ENCODE measurements at places on chromosomes 4 and X.

GRCh38 chr4:154119317-154119716 lies 330.4 kb upstream of the SFRP2 start:
- DNase-seq = no peak
- H3K27ac ChIP-seq = no peak overlapping the region
- no peaks in the 10 kb centered on the region for H3K36me3 ChIP-seq
- H3K4me3 ChIP-seq = no peak overlapping the region

DNA sequence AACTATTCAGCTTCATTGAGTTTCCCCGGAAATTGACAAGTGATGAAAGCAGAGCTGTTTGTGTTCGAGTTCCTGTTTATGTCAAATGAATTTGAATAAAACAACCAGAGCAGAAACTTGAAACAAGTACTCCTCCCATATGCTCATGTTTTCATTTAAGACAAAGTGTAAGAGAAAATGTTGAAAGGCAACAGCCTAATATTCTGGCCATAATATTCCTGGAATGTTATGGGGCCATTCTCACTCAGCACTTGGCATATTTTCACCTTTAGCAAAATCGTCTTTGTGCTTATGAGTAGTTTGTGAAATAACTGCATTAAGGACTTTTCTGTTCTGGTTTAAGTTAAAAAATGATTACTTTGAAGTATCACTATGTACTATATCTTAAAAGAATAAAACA lies 276.0 kb upstream of the FAT1 start:
- H3K27ac ChIP-seq = no peak overlapping the region
- H3K4me3 ChIP-seq = no peak overlapping the region
- no peak for DNase-seq
- H3K27me3 ChIP-seq = no peaks in the 10 kb centered on the region
- no peaks in the 10 kb centered on the region for H3K4me1 ChIP-seq
- no peaks in the 10 kb centered on the region for H3K36me3 ChIP-seq

GRCh38 chrX:135000516-135000915 lies 9.7 kb downstream of the SMIM10 start:
- DNase-seq = no peak
- H3K4me1 ChIP-seq = peaks cover 9% of the 10 kb centered on the region
- H3K4me3 ChIP-seq = no peak overlapping the region
- peak overlapping the region; percentile 69 for H3K27ac ChIP-seq
- H3K36me3 ChIP-seq = no peaks in the 10 kb centered on the region

DNA sequence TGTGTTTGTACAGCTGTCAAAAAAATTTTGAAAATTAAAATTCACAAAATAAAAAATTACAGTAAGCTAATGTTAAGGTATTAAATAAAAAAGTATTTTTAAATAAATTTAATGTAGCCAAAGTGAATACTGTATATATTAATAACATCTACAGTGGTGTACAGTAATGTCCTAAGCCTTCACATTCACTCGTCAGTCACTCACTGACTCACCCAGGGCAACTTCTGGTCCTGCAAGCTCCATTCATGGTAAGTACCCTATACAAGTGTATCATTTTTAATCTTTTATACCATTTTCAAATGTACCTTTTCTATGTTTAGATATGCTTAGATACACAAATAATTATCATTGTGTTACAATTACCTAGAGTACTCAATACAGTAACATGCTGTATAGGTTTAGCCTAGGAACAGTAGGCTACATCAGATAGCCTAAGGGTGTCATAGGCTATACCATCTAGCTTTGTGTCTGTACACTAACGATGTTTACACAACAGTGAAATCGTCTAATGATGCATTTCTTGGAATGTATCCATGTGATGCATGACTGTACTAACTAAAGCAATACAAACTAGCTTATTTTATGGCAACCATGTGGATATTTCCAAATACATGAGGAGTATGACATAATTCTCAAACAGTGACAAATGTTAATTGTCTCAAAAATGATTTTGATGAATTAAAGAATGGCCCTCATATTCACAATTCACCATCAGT lies 13.7 kb downstream of the DDX60 start:
- DNase-seq = no peak
- no peak overlapping the region for H3K27ac ChIP-seq
- H3K4me3 ChIP-seq = no peak overlapping the region
- H3K4me1 ChIP-seq = no peaks in the 10 kb centered on the region
- H3K27me3 ChIP-seq = no peaks in the 10 kb centered on the region
- H3K36me3 ChIP-seq = peaks cover 29% of the 10 kb centered on the region

- DNase-seq = no peak
- H3K4me1 ChIP-seq = no peaks in the 10 kb centered on the region
- H3K27ac ChIP-seq = no peak overlapping the region
- no peak overlapping the region for H3K4me3 ChIP-seq
- no peaks in the 10 kb centered on the region for H3K27me3 ChIP-seq
These were observed 204.1 kb downstream of the BCOR start for GRCh38 chrX:39893417-39894338.

DNA sequence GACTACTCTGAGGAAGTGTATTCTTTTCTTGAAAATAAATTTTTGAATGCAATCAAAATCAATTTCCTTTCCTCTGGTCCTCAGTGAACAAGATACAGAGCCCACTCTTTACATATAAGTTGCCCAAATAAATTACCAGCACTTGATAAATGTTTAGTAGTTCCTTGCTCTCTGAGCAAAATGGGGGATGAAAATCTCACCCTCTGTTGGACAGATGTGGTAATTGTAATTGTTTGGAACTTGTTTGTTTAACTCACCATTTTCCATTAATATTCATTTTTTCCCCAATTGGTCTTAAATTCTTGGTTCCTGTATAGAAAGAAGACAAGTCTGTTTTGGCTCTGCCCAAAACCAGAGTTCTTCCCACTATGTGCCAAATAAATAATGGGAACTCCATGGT lies 146.3 kb downstream of the LDB2 start:
- DNase-seq = no peak
- H3K4me1 ChIP-seq = no peaks in the 10 kb centered on the region
- H3K36me3 ChIP-seq = no peaks in the 10 kb centered on the region
- no peak overlapping the region for H3K4me3 ChIP-seq
- no peak overlapping the region for H3K27ac ChIP-seq
- H3K27me3 ChIP-seq = no peaks in the 10 kb centered on the region

GRCh38 chrX:72040506-72040905 lies 91.2 kb downstream of the RTL5 start:
- no peaks in the 10 kb centered on the region for H3K27me3 ChIP-seq
- H3K27ac ChIP-seq = peak overlapping the region; percentile 3
- peaks cover 6% of the 10 kb centered on the region for H3K4me1 ChIP-seq
- H3K4me3 ChIP-seq = no peak overlapping the region
- H3K36me3 ChIP-seq = no peaks in the 10 kb centered on the region

GRCh38 chrX:129791961-129792570 lies 12.3 kb downstream of the SASH3 start:
- no peak for DNase-seq
- no peak overlapping the region for H3K27ac ChIP-seq
- no peak overlapping the region for H3K4me3 ChIP-seq
- no peaks in the 10 kb centered on the region for H3K27me3 ChIP-seq
- H3K4me1 ChIP-seq = no peaks in the 10 kb centered on the region

DNA sequence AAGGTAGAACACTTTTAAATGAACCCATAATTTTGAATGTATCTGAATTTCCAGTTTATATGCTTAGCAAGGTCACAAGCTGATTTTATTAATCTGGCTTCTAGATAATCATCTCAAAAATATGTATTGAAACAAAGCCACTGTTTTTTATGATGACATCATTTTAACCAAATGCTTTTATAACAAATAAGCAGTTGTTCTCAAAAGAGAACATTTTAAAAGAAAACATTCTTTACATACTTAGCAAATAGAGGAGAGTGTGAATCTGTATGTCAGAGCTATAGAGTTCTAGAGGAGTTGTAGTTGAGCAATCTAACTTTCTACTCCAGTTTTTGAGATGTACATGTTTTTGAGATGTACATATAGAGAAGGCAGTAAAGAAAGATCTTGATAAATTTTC lies 42.5 kb downstream of the LAMP2 start:
- no peaks in the 10 kb centered on the region for H3K4me1 ChIP-seq
- H3K36me3 ChIP-seq = no peaks in the 10 kb centered on the region
- no peak overlapping the region for H3K4me3 ChIP-seq
- no peak for DNase-seq
- no peaks in the 10 kb centered on the region for H3K27me3 ChIP-seq

- no peak overlapping the region for H3K4me3 ChIP-seq
- H3K27me3 ChIP-seq = no peaks in the 10 kb centered on the region
- no peak overlapping the region for H3K27ac ChIP-seq
- H3K36me3 ChIP-seq = no peaks in the 10 kb centered on the region
- no peaks in the 10 kb centered on the region for H3K4me1 ChIP-seq
These were observed 50.7 kb downstream of the SNX12 start for GRCh38 chrX:71017396-71017939.

DNA sequence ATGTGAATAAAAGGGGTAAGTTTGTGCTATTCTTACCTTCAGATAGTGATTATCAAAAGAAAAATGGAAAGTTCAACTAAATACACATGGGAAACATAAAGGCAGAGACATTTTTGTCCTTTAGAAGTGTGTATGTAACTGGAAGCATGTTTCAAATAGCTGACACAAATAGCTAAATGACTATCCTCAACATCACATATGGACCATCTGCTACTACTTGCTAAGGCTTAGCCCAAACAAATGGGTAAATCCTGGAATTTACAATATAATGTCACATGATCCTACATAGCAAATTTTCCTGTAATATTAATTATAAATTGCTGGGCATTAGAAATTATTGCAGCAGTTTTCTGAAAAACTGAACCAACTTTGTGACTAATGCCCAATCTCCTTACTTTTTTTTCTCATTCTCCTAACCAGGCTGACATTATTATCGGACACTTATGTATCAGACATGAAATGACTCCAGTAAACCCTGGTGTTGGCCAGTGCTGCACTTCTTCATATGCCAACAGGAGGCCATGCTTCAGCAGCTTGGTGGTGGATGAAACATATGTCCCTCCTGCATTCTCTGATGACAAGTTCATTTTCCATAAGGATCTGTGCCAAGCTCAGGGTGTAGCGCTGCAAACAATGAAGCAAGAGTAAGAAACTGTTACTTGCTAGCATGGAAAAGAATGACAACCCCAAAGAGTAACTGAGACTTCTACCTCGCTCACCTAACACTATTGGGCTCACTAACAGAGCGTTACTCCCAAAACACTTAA lies 16.1 kb downstream of the AFP start:
- no peak overlapping the region for H3K27ac ChIP-seq
- no peak for DNase-seq
- H3K4me3 ChIP-seq = no peak overlapping the region
- H3K27me3 ChIP-seq = no peaks in the 10 kb centered on the region
- H3K36me3 ChIP-seq = no peaks in the 10 kb centered on the region
- H3K4me1 ChIP-seq = no peaks in the 10 kb centered on the region

Measured in ascending aorta (tissue), 2 donors.